ENCODE measurements at places on chromosomes 4 and X. TPM values are rescaled to one million over a fixed set of nuclear protein-coding genes. Genes with fewer than 3 reads are reported as not detected.

- no peak for DNase-seq
Observed at GRCh38 chr4:26893491-26893890, 32.9 kb downstream of the STIM2 start.

ARHGEF6 gene
- total RNA-seq: 5.5 TPM

GRCh38 chr4:86033171-86033570 is 326.7 kb downstream of the MAPK10 start:
- DNase-seq: peak; percentile 83

- DNase-seq: no peak
Observed at GRCh38 chrX:24862343-24862742, 153.4 kb downstream of the ARX start.

SPON2 gene
- total RNA-seq: not detected

DNA sequence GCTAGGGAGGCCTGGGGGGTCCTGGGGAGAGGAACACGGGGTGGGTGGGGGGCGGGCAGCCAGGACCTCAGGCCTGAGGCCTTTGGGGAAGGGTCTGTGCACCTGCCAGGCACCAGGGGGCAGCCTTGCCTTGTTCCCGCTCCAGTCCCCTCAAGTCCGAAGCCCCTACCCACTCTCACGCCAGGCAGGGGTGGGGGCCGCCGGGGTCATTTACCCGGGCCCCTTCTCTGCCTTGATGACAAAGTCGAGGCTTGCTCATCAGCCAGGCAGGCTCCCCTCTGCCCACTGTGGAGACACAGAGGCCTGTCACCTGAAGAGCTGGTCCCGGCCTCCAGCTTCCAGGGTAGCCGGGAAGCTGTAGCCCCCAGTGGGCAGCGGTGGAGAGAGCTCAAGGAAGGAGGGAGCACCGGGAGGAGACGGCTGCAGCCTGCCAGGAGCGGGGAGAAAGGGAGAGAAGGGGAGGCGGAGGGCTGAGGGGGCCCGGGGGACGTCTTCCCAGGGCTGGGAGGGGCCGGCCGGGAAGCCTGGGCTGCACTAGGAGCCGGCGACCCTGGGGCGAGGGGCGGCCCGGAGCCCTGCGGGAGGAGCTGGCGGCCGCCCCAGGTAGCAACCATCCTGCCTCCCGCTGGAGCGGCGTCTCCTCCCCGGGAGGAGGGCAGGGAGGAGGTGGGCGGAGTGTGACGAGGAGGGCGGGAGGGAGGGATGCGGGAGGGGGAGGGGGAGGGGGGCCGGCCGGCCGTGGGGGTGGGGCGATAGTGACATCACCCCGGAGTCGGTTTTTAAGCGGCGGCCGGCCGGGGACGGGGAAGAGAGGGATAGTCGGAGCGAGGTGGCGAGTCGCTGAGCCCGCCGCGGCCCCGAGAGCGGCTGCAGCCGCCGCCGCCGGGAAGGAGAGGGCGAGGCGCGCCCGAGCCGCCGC is at the start of gene SLC6A8:
Gene SLC6A8 (plus strand): TSS at position 806 of the 919 bp plus-strand sequence. CDS start 649 bp downstream, outside the sequence.
- DNase-seq: peak; percentile 27

DNA sequence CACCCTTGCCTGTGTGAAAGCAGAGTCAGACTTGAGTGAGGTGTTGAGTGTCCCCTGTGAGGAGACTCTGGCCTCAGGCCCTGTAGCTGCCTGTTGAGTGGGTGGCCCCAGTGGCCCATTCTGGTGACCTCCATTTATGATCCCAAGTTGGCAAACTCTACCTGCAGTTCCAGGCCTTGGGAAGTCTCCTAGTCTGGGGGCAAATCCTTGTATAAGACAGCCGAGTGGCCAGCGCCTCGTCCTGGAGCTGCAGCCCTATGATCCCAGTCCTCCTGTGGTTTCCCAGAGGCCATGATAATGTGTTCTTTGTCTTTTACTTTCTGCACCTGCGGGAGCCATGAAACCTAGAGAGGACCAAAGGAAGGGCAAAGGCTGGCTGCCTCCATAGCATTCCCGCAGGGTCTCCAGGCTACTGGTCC is 58.7 kb downstream of the NBDY start:
- no peak for DNase-seq

DNA sequence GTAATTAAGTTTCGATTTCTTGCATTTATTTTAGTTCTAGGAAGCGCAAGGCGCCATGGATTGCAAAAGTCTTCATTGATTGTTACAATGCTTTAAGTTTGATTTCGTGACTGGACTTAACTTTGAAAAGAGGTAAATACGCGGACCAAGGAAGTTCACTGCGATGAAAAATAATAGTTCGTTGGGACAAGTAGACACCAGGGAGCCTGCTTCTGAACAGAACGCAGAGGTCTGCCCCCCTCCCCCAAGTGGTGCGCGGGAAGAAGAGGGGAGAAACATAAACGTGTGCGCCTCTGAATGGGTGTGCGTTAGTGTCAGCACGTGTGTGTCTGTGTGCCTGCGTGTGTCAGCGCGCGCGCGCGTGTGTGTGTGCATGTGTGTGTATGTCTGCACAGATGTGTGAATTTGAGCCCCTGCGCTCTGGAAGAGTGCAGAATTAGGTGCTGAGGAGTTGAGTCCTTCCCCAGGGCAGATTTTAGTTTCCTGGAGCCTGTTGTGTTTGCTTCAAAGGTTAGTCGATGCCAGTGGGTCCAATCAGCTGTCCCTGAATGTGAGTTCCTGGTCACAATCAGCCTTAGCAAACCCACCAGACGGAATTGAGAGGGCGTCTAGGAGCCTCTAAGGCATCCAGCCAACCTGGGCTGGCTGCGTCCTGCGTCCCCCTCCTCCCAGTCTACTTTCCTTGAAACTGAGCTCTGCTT is 5.8 kb upstream of the POU4F2 start:
- no peak for DNase-seq

DNA sequence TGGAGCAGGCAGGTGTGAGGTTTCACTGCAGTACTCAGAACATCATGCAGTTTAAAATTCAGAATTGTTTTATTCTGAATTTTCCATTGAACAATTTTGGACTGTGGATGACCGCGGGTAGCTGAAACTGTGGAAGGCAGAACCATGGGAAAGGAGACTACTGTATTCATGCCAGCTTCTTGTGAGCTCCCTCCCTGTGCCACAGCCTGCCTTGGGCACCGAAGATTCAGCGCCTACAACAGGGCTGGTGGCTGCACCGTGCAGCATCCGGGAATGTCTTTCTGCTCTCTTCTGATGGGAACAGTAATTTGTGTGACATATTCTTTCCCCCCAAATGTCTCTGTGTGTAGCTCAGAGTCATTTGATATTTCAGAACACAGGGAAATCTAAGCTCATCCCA is 118.5 kb upstream of the NKX1-1 start:
- no peak for DNase-seq

DNA sequence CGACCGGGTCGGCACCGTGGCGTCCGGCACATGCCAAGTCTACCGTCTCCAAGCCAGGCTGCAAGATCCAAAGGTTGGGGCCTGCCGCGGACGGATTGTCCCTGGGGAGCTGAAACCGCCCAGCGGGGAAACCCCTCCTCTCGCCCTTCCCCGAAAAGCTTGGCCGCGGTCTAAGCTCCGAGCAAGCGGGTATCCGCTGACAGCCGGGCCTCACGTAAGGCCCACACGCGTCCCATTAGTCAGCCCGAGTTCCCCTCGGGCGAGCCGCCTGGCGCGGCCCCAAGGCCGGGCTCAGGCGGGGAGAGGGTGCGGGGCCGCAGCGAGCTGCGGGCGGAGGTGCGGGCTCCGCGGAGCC is 6.8 kb upstream of the BCOR start:
- DNase-seq: peak; percentile 30

- DNase-seq: no peak
Observed at GRCh38 chr4:173405840-173406606, 7.1 kb upstream of the SCRG1 start.

GRCh38 chr4:185950891-185951290 is 118.1 kb upstream of the TLR3 start:
- no peak for DNase-seq

MAGEA4 gene
- total RNA-seq: not detected

HDAC6 gene
- total RNA-seq: 65.7 TPM

- DNase-seq: peak; percentile 1
Observed at GRCh38 chrX:154986826-154987575, 35.5 kb downstream of the F8 start.

WDR17 gene
- 0.42 TPM for total RNA-seq

DNA sequence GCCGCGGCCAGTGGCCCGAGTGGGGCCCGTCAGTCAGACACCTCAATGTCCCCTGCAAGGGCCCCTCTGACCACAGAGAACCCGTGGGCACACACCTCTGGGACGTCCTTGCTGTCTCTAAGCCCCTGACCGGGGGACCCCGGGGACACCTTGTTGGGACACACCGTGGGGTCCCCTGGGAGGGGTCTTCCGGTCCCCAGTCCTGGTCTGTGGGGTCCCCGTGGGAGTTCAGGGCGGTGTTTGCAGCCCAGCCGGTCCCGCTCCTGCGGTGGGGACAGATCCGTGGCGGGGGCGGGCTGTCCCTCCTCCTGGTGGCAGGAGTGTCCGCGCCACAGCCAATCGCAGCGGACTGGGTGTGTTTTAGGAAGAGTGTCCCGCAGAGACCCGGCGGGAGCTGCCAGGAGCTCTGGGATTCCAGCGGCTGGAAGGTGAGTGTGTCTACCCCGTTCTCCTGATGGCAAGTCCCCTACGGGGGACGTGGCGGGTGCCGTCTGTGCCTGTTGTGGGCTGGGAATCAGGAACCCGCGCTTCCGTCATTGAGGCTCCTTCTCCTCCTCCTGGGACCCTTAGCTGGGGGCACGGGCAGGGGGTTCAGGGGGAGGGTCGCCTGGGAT is 5.1 kb upstream of the PLCXD1 start:
- no peak for DNase-seq

GRCh38 chr4:16860516-16860915 is 37.9 kb downstream of the LDB2 start:
- peak; percentile 85 for DNase-seq

DNA sequence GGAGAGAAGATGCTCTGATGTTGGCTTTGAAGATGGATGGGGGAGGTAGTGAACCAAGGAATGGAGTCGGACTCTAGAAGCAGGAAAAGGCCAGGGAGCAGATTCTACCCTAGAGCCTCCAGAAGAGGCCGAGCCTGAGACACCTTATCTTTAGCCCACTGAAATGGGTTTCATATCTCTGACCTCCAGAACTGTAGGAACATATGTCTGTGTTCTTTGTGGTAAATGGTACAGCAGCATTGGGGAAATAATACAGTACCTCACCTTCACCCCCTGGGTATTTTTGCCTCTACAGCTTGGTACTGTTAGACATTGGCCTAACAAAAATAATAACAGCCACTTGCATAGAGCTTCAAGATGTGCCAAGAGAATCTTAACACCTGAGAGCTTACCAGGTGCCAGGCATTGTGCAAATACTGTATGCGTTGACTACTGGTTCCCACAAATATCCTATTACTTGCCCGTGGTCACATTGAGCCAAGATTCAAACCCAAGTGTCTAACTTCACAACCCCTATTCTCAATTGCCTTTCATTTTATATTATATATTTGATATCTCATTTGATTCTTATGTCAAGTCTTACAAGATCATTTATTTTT is 57.0 kb upstream of the PGM2 start:
- no peak for DNase-seq

DNA sequence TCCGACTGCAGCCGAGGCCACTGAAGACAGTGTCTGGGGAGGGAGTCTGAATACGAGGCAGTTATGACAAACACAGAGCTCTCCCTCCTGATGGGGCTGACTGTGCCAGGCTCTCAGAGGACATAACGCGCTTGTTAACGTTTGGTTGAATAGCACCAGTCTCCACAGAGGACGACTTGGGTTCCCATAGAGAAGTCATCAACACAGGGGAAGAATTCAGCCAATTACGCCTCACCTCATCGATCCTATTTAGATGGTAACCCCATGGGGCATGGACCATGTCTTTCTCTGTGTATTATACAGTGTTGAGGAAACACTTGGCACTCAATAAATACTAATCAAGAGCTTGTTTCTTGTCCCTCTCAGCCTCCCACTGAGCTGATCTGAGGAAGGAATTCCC is 642.6 kb upstream of the LCORL start:
- DNase-seq: no peak

S100P gene
- not detected for total RNA-seq

- DNase-seq: peak; percentile 21
Observed at GRCh38 chrX:34341258-34341657, 209.1 kb upstream of the FAM47A start.

DNA sequence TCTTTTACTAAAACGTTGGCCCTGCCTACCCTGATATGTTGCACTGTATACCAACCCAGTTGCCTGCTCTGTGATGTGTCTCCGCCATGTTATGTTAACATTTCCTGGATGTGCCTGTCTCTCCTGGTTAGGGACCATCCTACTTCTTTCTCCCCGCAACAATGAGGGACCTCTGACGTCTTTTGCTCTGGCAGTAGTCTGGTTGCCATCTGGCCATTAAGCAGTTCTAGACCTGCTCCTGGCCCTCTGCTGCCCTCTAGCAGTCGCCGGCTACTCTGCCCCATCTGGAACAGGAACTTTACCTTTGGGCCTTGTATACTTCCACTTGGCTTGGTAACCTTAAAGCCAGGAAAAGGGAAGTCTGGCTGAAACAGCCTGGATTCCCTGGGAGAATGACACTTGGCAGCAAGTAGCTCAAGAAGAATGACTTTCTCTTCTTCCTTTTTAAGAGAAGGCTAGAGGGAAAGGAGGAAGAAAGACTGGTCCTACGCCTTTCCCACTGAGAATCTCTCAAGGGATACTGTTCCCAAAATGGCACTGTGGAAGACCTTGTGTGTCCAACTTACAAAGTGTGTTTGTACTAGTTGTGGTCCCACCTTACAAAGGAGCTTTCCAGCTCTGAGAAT is 63.5 kb downstream of the GPC3 start:
- DNase-seq: peak; percentile 1

GRCh38 chrX:49058794-49059193 is at the start of gene CCDC120:
Gene CCDC120 (plus strand): TSS chrX:49058999. CDS start chrX:49062042, 3,043 bp downstream.
- DNase-seq: no peak

DNA sequence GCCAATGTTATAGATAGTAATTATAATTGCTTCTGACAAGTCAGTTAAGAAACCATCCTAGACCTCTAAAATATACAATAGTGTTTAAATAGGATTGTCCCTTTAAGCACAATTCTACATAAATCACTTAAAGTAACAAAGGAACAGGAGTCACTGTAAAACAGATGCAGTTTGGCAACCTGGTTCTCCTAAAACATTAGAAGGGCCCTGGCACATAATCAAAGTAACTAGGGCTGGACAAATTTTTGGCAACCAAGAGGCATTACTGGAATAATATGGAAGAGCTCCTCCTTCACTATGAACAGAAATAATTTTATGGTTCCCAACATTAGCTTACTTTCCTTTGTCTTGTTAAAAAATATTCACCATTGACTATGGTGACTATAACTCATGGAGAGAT is 75.0 kb upstream of the CCDC160 start:
- no peak for DNase-seq

DCHS2 gene
- not detected for total RNA-seq

- no peak for DNase-seq
Observed at GRCh38 chr4:140302151-140302859, 71.1 kb upstream of the SCOC start.

RNF212 gene
- total RNA-seq: 2.3 TPM

XPNPEP2 gene
- not detected for total RNA-seq

TRAM1L1 gene
- 0.88 TPM for total RNA-seq

HAND2 gene
- total RNA-seq: not detected

CFI gene
- 21.4 TPM for total RNA-seq

GRPR gene
- 0.28 TPM for total RNA-seq

GRCh38 chr4:79788884-79789283 is 284.1 kb downstream of the ANTXR2 start:
- no peak for DNase-seq

MGAT4D gene
- total RNA-seq: not detected

BEND2 gene
- total RNA-seq: not detected

GRCh38 chr4:54581807-54582206 is 76.0 kb upstream of the KIT start:
- DNase-seq: no peak

GRCh38 chrX:20498851-20499635 is 232.3 kb upstream of the RPS6KA3 start:
- DNase-seq: no peak
